Small intestine (tissue), 16 donors: ENCODE measurements at places on chromosomes 1 and 21.

DNA sequence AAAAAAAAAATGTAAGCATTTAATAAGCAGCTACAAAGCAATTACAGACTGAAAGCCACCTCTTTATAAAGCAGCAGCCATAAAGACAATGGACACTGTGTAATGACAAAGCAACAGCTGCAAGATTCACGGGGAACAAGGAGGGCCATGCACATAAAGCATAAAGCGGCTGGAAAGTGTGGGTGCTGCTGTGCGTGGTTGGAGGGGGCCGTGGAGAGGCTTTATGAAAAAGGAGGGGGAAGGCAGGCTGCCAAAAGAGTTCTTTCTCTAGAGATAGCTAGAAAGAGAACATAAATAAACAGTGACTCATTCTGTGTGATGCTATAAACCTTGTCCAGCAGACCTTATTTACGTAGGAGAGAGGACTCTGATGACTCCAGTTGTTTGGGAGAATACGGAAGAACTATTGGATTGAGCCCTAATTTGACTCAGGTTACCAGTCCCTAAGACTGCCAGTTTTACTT is 49.3 kb downstream of the ADAMTS1 start:
- peak; percentile 51 for DNase-seq

DNA sequence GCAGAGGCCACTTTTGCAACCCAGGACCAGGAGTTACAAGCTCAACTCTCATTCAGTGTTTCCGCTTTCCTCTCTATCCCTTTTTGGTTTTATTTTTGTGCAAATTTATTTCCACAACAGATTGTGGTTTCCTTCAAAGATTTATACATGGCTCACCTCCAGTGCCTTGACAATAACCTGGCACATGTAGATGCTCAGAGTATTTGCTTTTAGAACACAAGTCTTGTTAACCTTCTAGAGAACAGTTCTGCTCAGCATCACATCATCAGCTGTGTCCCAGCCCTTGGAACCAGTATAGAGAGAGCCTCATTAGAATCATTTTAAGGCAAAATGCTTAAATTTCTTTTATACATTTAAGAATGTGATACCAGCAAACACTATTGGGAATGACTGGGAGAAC is 133.7 kb downstream of the TENT5C start:
- DNase-seq = no peak

DNA sequence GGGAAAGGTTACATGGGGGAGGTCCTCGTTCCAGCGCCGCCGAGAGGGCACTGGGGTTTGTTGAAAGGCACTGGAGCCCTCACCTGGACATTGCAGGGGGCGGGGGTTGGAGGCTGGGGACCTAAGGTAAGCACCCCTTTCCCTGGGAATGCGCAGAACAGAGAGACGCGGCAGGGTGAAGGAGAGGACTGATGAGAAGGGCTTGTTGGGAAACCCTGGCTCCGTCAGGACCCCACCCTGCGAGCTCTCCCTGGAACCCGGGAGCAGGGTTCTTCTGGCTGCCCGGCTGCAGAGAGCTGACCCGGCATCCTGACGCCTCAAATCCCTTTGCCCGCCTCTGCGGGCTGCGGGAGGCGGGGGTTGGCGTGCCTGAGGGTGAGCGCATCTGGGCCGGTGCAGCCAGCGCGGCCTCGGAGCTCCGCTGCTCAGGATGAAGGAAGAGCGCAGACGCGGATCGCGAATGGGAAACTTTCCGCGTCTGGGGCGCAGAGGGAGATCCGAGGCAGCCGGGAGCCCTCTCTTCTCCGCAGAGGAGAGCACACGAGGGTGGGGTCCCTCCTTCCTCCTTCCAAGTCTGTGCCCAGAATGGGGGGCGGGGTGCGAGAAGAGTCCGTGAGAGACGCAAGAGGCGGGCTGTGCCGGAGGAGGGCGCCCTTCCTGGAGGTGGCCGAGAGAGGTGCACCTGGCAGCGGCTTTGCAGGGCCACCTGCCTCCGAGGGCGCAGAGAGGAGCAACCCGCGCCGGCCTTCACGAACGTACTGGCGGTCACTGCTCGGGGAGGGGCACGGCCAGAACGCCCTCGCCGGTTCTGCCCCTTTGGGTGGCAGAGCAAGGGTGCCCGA is 2.4 kb downstream of the IGSF21 start:
- peak; percentile 4 for DNase-seq

- DNase-seq = peak; percentile 63
Observed at GRCh38 chr1:1031659-1032235, 11.8 kb downstream of the AGRN start.

DNA sequence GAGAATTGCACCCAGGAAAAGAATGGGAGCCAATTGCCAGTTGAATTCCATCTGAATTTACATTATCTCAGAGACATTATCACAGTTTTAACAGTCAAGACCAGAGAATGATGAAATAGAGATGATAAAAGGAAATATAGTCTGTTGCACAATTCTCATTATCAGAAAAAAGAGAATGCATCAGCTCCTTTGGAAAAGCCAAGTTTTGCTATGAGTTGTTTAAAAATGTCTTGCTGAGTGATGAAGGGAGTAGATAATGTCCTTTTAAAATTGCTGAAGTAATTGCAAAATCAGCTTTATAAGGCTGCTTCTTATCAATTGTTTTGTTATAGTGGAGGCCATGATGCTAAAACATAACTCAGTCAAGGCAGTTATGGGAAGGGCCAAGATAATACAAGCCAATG is 37.9 kb upstream of the EEIG2 start:
- DNase-seq = no peak

DNA sequence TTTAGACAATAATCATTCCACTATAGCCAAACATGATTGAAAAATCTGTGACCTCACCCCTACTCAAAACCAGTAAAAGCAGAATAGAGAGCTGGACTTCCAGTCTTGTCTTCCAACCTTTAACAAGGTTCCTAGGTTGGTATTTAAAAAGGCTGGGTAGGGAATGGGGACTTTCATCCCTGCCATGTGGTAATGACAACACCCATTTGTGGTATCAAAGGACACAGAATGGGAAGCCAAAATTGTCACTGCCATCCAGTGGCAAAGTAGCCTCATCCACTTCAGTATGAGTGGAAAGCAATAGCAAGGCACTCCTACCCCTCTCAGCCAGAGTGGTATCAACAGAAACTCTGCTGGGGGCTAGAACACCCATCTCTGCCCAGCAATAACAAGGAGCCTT is 33.9 kb downstream of the UCHL5 start:
- no peak for DNase-seq

- no peak for DNase-seq
Observed at GRCh38 chr1:212596798-212597197, 11.8 kb upstream of the ATF3 start.

DNA sequence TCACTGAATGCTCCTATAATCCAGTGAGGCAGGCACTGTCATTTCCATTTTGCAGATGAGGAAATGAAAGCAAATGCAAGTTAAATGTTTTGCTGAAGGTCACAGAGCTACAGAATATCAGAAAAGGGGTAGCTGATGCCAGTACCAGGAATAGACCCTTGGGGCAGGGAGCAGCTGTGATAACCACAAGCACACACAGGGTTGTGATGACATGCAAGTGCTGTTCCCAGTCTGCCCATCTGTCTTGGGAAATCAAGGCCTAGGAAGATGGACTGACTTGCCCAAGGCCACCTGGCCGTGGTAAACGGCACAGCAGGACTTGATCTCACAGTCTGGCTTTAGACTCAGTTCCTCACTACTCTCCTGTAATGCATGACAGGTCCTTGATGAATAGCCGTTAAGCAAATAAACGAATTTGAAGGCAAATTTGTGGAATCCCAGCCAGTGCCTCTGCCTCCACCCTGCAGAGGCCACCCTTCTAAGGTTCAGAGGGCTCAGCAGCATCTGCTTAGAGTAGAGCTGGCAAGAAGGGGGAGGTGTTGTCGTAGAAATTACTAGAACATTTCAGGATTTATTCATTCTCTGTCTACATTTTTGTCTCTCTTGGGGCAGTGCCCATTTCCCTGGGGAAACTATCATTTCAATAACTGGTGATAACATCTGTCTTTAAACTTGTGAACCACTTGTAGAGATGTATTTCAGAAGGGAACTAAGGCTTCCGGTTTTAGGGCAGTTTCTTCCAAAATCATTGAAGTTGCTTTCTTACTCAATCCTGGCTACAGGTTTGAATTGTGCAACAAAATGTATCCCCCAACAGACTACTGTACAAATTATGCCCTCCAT is 53.2 kb upstream of the MRPS6 start:
- no peak for DNase-seq

GRCh38 chr1:168008595-168008994 is 71.7 kb upstream of the MPC2 start:
- no peak for DNase-seq

DNA sequence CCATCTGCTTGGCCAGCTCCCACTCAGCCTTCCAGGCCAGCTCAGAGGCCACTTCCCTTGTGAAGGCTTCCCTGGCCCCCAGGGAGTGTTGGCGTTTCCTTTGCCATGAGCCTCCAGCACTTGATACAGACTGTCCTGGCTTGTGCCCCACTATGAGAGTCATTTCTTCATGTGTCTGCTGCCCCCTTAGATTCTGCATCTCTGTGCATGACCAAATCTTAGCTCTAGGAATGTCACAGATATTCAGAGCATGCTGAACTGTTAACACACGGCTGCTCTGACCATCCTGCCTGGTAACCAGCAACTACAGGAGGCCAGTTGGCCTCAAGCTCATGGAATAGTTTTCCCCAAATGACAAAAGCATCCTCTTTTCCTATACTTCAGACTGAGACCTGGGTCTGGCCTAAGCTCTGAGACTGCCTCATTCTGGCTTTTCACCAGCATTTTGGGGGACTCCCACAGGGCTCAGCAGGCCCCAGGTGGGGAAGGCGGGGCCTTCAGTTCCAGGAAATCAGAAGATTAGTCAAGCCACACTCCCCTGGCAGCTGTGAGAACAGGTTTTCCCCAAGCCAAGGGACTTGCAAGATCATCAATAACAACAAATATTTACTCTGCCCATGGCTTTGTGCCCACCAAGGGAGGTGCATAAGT is 182.6 kb upstream of the EDN2 start:
- DNase-seq = peak; percentile 34

DNA sequence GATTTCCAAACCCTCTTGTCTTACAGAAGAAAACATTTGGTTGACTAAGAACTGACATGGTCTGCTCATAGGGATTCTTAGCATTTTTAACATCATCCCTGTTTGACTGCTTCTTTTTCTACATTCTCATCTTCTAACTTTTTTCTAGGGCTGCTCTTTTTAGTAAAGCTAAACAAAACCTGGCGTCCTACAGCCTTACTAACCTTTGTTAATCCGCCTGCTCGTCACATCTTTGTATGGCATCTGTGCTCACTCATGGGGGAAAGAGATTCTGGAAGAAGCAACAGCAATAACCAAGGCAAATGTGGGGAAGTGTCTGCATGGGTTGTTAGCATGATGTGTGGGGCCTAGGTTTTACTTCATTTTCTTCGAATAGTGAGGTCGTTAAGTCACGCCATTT is 92.0 kb downstream of the KIF1B start:
- no peak for DNase-seq

DNA sequence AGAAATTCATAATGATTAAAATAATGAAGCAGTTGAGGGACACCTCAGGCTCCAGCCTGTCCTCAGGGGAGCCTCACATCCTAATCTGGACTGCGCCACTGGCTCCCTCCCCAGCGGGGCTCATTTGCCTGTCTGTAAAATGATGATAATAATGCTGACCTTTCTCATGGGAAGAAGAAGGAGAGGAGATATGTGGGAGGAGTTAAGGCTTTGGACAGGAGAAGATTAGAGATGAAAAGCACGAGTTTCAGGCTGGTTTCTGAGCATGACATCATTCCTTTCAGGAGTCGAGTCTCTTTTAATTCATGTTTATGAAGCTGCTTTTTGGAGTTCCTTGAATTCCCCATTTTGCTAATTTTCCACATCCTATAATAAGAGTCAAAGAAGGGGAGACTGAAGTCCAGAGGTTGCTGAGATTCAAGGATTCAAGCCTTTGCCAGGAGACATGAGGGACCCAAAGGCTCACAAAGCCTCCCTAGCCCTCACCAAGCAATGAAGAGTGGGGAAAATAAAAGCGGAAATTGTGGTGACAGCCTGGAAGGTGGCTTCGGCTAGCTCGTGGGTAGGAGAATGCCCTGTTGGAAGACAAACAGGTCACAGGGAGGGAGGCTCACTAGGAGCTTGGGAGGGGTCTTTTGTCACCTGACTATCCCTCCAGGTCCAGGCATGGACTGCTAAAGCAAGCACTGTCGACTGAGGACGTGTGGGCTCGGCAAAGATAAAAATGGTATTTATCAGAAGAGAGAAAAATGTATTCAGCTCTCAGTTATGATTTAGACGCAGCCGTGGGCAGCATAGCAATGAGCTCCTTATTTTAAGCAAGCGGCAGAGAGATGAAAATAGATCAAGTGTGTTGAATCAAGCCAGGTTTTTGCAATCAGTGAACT is 27.5 kb upstream of the STMN1 start:
- DNase-seq = no peak

GRCh38 chr1:177017287-177017852 is 147.1 kb downstream of the ASTN1 start:
- no peak for DNase-seq

- no peak for DNase-seq
Observed at GRCh38 chr1:46689356-46689755, 17.7 kb downstream of the TEX38 start.

- DNase-seq = peak; percentile 45
Observed at GRCh38 chr1:208107425-208108212, 136.6 kb downstream of the PLXNA2 start.

DNA sequence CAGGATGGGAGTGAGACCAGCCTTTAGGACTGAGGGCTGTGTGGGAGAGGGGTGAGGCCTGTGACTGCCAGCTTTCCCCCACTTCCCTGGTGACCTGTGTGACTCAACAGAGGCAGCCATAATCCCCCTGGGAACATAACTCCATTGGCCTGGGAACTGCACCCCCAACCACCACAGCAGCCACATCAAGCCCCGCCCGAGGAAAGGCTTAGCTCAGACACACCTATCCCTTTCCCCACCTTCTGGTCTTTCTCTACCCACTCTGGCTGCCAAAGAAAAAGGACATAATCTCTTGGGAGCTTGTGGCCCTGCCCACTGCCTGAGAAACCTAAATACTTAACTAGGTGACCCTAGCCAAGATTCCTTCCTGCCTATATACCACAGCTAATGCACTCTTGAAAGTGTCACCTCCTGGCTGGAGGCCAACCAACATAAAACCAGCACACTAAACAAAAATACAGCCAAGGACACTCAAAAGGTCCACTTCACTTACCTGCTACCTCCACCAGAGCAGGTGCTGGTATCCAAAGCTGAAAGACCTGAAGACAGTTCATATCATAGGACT is 406.6 kb upstream of the CAMK1G start:
- no peak for DNase-seq

GRCh38 chr1:172138634-172139033 is 281.9 kb upstream of the C1orf105 start:
- DNase-seq = no peak

- DNase-seq = no peak
Observed at GRCh38 chr1:181094416-181095212, 6.1 kb downstream of the IER5 start.

DNA sequence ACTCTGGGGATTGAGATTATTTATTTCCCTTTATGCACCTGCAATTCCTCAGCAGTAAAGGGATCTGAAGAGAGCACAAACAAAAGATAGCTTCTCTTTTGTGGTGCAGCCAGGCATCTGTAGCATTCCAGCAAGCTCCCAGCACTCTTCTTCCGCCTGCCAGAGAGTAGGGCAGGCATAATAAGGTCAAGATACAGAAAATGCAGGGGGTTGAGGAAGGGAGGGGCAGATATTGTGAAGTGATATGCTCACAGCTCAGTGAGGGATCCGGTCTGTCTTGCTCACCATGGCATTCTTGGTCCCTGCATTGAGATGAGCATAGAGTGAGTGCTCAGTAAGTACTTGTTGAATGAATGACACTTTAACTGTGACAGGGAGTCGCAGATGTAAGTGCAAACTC is 23.9 kb downstream of the FASLG start:
- DNase-seq = no peak

GRCh38 chr1:110672001-110672752 is 2.6 kb downstream of the KCNA3 start:
- peak; percentile 1 for DNase-seq

- DNase-seq = no peak
Observed at GRCh38 chr1:29255134-29255666, 18.9 kb downstream of the PTPRU start.
